Chondrocyte (in vitro differentiated cells): ENCODE measurements at places on chromosomes 1 and 21. TPM values are rescaled to one million over a fixed set of nuclear protein-coding genes. Genes with fewer than 3 reads are reported as not detected.

GRCh38 chr1:39214998-39215873, 10.7 kb downstream of the MACF1 start:
- H3K27ac ChIP-seq = peak overlapping the region; percentile 83
- DNase-seq = no peak
- no peak overlapping the region for H3K4me3 ChIP-seq
- peaks cover 59% of the 10 kb centered on the region for H3K4me1 ChIP-seq

- H3K4me1 ChIP-seq = peaks cover 26% of the 10 kb centered on the region
- no peak for DNase-seq
- no peaks in the 10 kb centered on the region for H3K36me3 ChIP-seq
- peaks cover 13% of the 10 kb centered on the region for H3K27me3 ChIP-seq
Measured at GRCh38 chr1:22137004-22137720, 5.7 kb downstream of the WNT4 start.

DNA sequence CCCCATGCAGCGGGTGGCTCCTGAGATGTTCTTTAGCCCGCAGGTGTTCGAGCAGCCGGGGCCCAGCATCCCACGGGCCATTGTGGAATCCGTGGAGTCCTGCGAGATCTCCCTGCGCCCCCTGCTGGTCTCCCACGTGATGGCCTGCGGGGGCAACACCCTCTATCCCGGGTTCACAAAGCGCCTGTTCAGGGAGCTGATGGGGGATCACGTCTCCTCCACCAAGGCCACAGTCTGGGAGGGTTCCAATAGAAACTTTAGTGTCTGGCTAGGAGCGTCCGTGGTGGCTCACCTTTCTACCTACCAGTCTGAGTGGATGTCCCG, 71.0 kb downstream of the ACTL8 start:
- no peak for DNase-seq
- H3K4me1 ChIP-seq = no peaks in the 10 kb centered on the region
- no peaks in the 10 kb centered on the region for H3K36me3 ChIP-seq
- no peak overlapping the region for H3K4me3 ChIP-seq
- peaks cover 53% of the 10 kb centered on the region for H3K27me3 ChIP-seq

- H3K27ac ChIP-seq = no peak overlapping the region
- H3K4me3 ChIP-seq = no peak overlapping the region
- no peaks in the 10 kb centered on the region for H3K36me3 ChIP-seq
- no peak for DNase-seq
Measured at GRCh38 chr1:150534002-150534401, 15.2 kb upstream of the ADAMTSL4 start.

Gene MRPS15
- total RNA-seq = 51.3 to 68.5 TPM (median 53.2 TPM) in 3 replicates

- peaks cover 60% of the 10 kb centered on the region for H3K4me1 ChIP-seq
- DNase-seq = peak; percentile 20
- H3K27me3 ChIP-seq = no peaks in the 10 kb centered on the region
- H3K27ac ChIP-seq = peak overlapping the region; percentile 42
- H3K4me3 ChIP-seq = no peak overlapping the region
Measured at GRCh38 chr1:151067185-151067584, 3.4 kb upstream of the GABPB2 start.

Gene HMGCL
- total RNA-seq = 22.0 to 26.8 TPM (median 25.9 TPM) in 3 replicates

Gene TPR
- total RNA-seq = 76.2 to 101 TPM (median 77.9 TPM) in 3 replicates

- peaks cover 16% of the 10 kb centered on the region for H3K36me3 ChIP-seq
- H3K27ac ChIP-seq = no peak overlapping the region
- no peaks in the 10 kb centered on the region for H3K27me3 ChIP-seq
- H3K4me1 ChIP-seq = peaks cover 14% of the 10 kb centered on the region
Measured at GRCh38 chr1:207799989-207800648, 48.3 kb downstream of the CD46 start.

DNA sequence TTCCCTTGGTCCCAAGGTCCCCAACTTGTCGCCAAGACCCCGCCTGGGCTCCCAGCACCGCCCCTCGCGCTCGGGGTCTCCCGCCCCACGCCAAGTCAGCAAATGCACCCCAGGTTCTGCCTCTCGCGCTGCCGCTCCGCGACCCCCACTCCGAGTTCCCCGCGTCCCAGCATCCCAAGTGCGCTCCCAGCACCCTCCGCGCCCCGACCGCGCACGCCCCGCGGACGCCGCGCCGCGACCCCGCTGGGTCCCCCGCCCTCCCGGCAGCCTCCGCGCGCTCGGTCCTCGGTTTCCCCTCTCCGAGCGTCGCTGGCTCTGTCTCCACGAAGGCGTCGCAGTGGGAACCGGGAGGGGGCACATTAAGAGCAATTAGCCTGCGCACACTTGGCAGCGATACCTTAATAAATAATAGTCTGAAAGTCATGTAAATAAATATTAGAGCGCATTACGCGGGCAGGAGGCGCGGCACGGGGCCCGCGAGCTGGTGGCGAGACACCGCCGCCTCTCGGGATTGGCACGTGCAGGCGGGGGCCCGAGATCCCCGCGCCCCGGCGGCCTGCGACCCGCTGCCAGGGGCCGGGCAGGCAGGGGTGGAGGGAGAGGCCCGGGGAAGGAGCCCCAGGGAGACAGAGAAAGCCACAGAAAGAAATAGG, 75.9 kb downstream of the VWA5B1 start:
- H3K27ac ChIP-seq = no peak overlapping the region
- no peaks in the 10 kb centered on the region for H3K36me3 ChIP-seq
- no peak for DNase-seq

- no peaks in the 10 kb centered on the region for H3K27me3 ChIP-seq
- peaks cover 1% of the 10 kb centered on the region for H3K36me3 ChIP-seq
Measured at GRCh38 chr1:168932539-168932938, 174.0 kb upstream of the ATP1B1 start.
